Liver (tissue), 10 donors: ENCODE measurements at places on chromosomes 7 and 10. TPM values are rescaled to one million over a fixed set of nuclear protein-coding genes. Genes with fewer than 3 reads are reported as not detected.

- no peak for DNase-seq
Measured at GRCh38 chr7:112192236-112193154, 13.7 kb downstream of the DOCK4 start.

GRCh38 chr7:69747144-69747543 lies 148.9 kb downstream of the AUTS2 start:
- DNase-seq = no peak

- DNase-seq = no peak
Measured at GRCh38 chr10:102611514-102612087, 32.7 kb upstream of the TRIM8 start.

DNA sequence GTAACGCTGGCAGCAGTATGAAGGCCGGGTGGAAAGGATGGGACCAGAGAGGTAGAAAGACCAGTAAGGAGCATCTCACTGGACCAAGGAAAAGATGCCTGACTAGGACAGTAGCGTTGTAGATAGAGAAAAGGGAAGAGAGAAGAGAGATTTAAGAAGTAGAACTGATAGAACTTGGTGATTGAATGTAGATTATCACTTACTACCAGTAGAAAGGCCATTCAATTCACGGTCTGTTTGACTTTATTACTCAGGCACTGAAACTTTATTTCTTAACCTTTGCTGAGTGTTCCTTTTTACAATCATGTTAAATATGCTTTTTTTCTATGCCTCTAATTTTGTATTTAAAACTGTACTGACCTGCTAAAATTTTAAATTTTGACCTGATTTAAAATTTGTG lies 12.2 kb downstream of the MCU start:
- DNase-seq = no peak

DNA sequence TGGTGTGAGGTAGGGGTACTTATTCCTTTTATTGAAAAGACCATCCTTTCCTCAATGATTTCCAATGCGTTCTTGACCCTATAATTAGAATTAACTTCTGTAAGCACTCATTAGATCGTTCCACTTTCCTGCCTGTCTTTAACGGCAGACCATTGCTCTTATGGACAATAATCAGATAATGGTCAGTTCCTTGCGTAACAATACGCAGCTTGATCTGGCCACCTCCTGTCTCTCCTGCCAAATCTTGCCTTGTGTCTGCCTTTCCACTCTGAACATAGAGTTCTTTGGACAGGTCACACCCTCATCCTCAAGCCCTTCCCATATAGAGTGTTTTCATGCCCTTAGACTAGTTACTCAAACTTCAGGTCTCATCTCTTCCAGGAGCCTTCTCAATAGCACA lies 2.4 kb upstream of the WIPI2 start:
- DNase-seq = no peak

Gene FAM180A
- total RNA-seq = 10.5 TPM

Gene FAM13C
- total RNA-seq = 2.2 TPM
